ENCODE measurements at places on chromosomes 5 and 9.

DNA sequence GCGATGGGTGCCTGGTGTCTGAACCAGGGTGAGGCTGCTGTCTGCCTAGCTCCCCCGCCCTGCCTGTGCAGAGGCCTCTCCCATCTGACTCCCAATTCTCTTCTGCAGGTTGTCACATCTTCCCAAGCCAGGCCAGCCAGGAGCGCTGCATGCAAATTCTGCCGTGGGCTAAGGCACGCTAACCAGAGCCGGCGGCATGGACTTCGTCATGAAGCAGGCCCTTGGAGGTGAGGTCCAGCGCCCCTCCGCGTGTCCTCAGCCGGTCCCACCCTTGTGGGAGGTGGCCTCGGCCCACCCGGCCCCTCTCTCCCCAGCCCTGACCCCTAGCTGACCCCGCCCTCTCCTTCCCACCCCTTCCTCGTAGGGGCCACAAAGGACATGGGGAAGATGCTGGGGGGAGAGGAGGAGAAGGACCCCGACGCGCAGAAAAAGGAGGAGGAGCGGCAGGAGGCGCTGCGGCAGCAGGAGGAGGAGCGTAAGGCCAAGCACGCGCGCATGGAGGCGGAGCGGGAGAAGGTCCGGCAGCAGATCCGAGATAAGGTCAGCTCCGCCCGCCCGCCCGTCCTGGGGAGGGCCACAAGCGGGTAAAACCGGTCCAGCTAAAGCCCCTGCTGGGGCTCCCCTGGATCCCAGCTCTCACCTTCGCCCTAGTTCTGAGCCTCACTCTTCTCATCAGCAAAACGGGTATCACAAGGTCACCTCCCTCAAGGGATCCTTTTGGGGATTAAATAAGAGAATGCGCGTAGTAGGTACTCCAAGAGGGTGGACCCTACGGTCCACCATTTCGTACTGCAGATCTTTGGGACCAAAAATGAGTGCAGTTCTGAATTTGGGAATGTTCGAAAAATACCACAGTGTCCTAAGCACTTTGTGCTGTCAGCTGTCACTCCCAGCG lies 7.4 kb downstream of the CPLX2 start:
- DNase-seq = no peak

- DNase-seq = no peak
Observed at GRCh38 chr9:113558632-113559502, 95.3 kb downstream of the RGS3 start.

- DNase-seq = no peak
Observed at GRCh38 chr9:92393686-92394085, 10.7 kb downstream of the OGN start.

DNA sequence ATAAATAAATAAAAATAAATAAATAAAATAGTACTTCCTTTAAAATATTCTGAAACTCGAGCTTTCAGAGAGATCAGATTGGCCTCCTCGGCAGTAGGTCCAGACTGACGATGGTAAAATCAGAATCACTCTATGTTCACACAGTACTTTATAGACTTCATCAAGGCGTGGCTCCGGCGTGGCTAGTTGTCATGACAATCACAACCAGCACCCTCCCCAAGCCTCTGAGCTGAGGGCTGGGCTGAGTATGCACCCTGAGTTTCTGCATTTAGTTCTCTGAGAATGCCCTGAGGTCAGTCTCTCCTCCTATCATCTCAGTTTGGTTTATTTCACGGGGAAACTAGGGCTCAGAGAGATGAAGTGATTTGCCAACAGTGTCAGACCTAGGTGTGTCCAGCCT lies 43.3 kb upstream of the BARHL1 start:
- DNase-seq = no peak

DNA sequence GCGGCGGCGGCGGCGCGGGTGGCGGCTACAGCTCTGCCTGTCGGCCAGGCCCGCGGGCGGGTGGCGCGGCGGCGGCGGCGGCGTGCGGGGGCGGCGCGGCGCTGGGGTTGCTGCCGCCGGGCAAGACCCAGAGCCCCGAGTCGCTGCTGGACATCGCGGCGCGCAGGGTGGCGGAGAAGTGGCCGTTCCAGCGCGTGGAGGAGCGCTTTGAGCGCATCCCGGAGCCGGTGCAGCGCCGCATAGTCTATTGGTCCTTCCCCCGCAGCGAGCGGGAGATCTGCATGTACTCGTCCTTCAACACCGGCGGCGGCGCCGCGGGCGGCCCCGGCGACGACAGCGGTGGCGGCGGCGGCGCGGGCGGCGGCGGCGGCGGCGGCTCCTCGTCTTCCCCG lies 296 bp downstream of the ZSWIM6 start:
- peak; percentile 33 for DNase-seq

DNA sequence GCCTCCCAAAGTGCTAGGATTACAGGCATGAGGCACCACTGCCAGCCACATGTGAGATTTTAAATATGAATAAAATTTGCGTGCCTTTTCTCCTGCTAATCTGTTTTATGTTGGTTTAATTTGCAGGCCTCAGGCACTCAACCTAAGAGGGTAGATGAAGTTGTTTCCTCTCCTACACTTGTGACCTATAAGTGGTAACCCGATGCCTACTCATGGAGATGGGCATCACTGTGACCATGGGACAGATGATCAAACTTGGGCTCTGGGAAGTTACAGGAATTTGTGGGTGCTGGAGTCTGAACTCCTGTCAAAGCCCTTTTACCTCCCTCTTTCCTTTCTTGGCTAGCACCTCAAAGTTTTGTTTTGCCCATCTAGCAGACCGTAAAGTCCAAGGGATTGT lies 1.1 kb downstream of the SLC28A3 start:
- no peak for DNase-seq

DNA sequence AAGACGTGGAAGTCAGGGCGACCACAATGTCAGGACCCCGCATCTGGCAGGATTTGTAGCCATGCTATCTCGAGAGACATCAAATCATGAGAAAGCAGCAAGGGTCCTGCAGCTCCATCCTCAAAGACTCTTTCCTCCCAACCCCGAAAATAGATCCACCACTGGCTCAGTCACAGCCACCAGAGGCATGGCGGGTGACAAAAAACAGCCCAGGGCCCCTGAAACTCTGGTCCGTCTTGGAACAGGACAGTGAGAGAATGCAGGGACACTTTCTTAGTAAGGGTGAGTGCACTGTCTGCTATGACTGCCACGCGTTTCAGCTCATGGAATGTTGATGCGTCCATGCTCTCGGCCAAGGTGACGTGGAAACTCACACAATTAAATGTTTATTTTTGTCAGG lies 220.9 kb downstream of the IRX2 start:
- no peak for DNase-seq

DNA sequence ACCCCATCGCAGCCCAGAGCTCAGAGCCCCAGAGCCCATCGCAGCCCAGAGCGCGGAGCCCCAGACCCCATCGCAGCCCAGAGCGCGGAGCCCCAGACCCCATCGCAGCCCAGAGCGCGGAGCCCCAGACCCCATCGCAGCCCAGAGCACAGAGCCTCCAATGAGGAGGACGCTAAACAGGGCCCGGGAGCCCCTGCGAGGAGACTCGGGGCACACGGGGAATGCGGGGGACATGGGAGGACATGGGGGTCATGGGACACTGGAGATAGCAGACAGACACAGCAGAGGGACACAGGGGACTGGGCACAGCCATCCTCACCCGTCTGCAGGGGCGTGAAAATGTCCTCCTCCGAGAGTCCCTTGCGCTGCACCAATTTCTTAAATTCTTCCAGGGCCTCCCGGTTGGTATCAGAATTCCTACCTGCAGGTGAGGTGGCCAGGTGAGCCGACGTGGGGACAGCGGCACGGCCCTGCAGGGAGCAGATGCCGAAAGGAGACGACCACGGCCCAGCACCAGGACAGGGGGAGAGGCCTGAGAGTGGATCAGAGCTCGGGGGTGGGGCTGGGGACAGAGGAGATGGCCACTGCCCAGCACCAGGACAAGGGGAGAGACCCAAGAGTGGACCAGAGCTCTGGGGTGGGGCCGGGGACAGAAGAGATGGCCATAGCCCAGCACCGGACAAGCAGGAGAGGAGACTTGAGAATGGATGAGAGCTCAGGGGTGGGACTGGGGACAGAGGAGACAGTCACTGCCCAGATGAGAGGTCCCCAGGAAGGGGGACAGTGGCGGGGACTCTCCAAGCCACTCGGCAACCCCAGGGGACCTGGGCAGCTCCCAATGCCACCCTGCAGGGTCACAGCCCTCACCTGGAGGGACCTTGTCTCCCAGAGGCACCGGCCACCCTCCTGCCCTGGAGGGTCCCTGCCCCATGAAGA lies 2.8 kb downstream of the OBP2B start:
- no peak for DNase-seq

GRCh38 chr9:97487107-97487506 lies 14.4 kb upstream of the TMOD1 start:
- no peak for DNase-seq

- DNase-seq = no peak
Observed at GRCh38 chr5:38070304-38070950, 187.9 kb upstream of the EGFLAM start.

- DNase-seq = no peak
Observed at GRCh38 chr5:128053291-128053954, 30.1 kb upstream of the SLC12A2 start.

DNA sequence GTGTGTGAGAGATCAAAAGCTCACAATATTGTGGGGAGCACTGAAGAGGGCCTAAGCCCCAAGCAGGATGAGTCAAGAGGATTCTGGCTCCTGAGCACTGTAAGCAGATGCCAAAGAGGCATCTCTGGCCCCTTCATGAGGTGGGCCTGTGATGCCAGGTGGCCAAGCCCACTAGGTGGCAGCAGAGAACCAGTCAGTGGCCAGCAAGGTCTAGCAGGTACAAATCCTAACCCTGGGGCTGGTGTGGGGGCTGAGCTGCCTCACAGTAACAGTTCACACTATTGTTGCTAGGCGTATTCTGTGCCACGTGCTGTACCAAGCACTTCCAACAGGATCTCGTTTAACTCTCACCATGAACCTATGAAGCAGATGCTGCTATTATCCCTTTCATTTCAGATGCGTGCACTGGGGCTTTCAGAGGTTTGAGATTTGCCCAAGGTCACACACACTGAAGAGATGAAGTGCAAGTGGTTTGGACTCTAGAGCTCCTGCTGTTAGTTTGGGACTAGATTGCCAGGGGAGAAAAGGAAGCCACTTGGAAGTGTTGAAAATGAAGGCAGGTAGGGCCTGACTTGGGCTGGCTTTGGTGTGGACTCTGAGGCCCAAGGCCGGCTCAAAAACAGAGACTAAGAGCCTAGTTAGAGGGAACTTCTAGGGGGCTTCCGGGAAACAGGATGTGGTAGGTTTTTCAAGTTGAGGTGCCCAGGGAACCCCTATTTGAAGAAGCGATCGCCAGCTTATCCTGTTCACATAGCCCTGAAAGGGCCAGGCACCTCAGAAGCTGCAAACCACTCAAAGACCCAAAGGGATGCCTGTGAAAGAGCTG lies 4.4 kb upstream of the MLANA start:
- peak; percentile 88 for DNase-seq

GRCh38 chr5:124663101-124663506 lies 83.3 kb downstream of the ZNF608 start:
- DNase-seq = no peak

GRCh38 chr9:129768486-129768885 lies 15.6 kb upstream of the PTGES start:
- no peak for DNase-seq

DNA sequence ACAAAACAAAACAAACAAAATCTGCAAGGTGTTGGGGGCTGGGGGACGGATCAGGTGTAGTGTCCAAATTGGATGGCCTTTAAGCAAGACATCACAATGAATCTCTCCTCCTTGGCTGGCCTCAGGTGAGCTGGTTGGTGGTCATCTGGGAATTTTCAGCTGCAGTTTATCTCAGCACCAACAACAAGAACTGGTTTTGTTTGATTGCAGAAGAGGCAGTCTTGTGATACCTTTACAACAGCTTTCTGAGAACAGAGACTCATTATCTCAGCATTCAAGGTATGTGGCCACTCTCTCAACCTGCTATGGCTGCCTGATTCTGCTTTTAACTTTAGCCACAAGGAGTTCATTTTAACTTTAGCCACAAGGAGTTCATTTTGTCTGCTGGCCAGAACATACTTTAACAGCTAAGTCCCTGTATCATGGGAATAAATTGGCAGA lies 1543.4 kb downstream of the EFNA5 start:
- no peak for DNase-seq

- DNase-seq = no peak
Observed at GRCh38 chr5:40678026-40678425, 1.7 kb upstream of the PTGER4 start.
